NCI-H2081 treated with DMSO at 0.1 percent for 48 hours (cell line): ENCODE measurements at places on chromosomes 4 and X.

GRCh38 chr4:8236920-8237195 is 32.7 kb upstream of the HTRA3 start:
- DNase-seq = no peak

DNA sequence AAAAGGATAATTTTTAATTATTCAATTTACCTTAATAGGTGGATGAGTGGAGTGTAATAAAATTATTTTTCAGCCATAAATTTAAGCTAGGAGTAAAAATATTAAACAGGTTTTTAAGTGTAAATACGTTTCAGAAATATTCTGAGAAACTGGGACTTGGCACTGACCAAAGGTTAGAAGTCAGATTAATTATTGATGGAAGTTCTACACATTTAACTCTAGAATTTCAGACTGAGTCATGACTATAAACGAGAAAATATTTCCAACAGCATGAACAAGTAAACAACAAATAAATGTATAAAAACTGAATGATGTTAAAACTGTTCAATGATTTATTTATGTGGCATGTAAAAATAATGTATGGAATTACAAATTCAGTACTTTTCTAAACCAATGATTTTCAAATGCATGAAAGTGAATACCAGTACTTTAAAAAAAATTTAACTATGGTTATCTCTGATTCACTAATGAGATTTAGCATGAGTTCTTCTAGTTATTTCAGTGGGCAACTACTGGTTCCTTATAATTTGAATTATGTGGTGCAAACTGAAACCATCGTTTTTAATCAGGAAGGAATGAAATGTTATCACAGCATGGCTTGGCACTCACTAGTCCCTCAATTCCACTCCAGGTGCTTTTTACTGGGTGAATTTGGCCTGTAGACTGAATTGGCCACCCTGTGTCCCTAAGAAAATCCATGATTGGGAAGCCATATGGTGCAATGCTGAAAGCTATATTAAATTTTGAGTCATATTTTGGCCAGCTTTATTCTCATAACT is 244.2 kb downstream of the FSTL5 start:
- no peak for DNase-seq

DNA sequence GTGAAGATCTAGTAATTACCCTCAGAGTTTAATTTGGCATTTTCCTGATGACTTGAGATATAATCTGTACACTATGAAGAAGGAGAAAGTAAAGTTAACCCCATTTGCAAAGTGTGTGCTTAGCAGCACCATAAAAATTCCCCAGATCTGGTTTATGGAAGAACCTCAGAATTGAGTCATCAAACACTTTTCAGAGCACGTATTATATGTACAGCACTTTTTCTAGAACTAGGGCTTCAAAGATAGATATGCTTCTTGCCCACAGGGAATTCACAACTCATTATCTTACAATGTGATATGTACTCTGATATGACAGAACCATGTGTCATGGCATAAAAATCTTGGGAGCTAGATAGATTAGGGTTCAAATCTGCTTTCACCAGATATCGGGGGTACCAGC is 150.9 kb downstream of the SLC10A7 start:
- DNase-seq = no peak

- no peak for DNase-seq
Measured at GRCh38 chrX:96410927-96411326, 273.7 kb upstream of the DIAPH2 start.

DNA sequence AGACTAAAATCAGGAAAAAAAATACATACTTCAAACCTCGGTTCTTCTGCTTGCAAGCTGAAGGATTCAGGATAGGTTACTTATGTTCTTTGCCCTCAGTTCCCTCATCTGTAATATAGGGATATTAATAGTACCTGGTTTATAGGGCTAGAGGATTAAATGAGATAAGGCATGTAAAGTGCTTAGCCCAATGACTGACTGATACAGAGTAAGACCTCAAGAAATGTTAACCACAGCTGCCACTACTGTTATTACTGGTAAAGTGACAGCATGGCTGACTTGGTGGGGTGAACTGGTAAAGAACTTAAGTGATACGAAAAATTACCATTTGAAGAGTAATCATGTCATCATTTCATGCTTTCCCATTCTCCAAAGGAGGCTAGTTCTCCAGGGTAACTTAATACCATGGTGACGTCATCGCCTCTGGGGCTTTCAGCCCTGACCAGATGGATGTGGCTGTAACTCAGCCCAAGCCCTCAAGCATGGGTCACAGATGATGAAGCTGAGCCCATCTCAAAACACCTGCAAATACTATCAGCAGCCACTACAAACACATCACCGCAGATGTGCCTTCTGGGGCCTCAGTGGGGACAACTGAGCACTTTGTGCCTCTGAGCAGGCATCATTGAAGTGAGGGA is 44.5 kb upstream of the SCML1 start:
- DNase-seq = no peak

DNA sequence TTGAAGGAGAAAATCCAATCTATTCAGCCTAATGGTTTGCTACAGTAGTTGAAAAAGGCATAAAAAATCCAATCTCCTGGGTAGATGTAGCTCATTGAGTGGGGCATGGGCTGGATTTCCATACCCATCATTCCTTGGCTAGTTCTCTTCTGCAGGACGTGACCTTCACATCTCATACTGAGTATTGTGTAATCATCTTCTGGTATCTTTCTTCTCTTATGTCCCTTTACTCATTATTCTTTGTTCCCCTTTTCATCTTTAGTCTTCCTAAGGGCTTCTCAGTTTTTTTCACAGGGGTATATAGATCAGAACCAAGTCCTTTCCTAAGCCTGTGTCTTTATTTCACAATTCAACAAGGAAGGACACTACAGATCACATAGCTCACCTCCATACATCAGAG is 727.6 kb upstream of the MAGEB2 start:
- DNase-seq = no peak

- DNase-seq = no peak
Measured at GRCh38 chr4:41294445-41295062, 37.8 kb downstream of the UCHL1 start.

DNA sequence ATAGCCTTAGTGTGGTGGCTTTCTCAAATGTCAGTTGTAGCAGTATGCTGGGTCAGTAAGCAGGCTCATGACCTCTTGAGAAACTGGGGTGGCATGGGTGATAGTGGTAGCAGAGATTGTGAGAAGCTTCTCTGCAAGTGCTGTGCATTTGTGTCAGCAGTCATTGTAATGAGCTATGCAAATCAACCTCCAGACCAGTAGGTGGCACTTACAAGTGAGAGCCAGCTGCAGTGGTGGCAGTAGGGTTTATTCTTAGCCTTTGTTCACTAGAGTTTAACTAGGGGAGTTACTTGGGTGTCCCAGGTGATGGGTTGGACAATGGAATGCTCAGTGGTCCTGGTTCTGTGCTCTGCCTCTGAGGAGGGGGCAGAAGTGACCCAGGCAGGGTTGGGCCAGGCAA is 818.7 kb downstream of the PCDH7 start:
- no peak for DNase-seq

DNA sequence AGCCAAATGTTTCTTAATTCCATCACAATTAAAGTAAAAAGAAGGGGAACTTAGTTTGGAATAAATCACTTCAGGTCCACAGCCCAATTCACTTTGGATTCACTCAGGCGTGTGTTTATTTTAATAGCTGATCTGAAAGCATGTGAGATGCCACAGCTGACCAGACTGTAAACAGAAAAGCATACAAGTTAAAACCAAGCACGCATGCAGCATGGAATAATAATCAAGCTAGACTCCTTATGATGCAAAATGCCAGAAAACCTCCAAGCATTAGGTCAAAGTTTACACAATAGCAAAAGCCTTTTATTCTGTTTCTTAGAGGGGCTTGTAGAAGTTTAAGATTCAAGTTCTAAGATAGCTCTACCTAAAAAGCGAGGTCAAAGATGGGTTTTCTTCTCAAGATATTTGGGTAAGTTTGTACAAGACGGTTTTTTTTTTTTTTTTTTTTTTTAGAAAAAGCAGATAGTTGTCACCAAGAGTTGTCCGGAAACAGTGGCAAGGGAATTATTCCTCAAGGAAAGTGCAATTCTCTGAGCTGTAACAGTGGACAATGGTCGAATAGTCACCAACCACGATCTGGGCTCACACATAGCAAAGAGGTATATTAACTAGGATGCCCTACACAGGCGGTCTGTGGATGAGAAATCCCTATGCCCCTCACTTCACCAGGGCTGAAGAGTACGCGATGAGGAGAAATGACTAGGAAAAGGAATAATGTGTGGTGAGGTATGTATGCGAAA is 763 bp upstream of the PRRG1 start:
- no peak for DNase-seq

- DNase-seq = no peak
Measured at GRCh38 chr4:8840006-8840793, 31.4 kb downstream of the HMX1 start.

DNA sequence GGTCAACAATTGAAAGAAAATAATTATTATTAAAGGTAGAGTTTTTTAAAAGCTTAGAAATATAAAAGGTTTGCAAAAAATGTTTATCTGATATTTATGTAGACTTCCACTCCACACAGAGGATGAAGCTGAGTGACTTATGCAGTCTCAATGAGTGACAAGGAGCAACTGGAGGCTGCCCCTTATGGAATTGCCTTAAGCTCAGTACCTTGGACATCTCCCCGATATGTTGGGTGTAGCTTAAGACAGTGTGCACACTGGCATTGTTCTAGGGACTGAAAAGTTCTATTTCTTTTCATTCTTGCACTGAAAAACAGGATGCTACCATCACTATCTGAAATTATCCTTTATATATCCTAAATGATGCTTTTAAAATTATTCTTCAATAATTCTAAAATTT is 292.1 kb downstream of the PRDM5 start:
- DNase-seq = no peak

DNA sequence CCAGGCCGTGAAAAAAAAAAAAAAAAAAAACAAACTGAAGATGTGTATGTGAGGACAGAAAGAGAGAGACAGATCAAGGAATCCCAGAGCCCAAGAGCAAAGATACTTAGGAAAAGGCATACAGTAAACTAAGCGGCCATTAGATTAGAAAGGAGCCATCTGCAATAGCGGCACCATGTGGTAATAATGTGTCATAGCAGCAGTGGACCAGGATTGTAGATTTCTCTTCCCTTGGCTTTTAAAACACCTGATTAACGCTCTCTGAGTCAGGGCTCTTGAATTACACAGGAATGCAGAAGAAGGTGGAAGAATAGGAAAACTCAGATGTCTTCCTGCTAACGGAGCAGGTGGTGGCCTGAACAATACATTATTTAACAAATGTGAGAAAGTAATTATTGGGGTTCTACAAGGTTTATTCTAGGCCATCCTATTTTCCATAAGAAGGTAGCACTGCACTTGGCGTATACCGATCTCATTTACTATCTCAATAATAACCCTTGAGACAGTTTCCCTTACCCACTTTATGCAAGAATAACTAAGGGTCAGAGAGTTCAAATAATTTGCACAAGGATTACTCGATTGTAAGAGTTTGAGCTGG is 182.7 kb downstream of the KCNIP4 start:
- DNase-seq = peak; percentile 5
